ENCODE measurements at places on chromosomes 3 and 15. TPM values are rescaled to one million over a fixed set of nuclear protein-coding genes. Genes with fewer than 3 reads are reported as not detected.

Gene GRM2
- total RNA-seq: not detected

Gene PLXNB1
- total RNA-seq: 91.3 TPM

Gene MASP1
- 3.8 TPM for total RNA-seq

Gene SH2D7
- not detected for total RNA-seq

Gene FEZF2
- total RNA-seq: not detected

Gene SCN11A
- 0.63 TPM for total RNA-seq

Gene LSAMP
- total RNA-seq: 3.3 TPM

Gene P2RY13
- total RNA-seq: 2.2 TPM

Gene LIPH
- total RNA-seq: not detected

Gene LXN
- 38.3 TPM for total RNA-seq

Gene FANCD2OS
- not detected for total RNA-seq

Gene PLA2G4D
- not detected for total RNA-seq

Gene DAZL
- not detected for total RNA-seq

Gene SKOR1
- total RNA-seq: 0.24 TPM

DNA sequence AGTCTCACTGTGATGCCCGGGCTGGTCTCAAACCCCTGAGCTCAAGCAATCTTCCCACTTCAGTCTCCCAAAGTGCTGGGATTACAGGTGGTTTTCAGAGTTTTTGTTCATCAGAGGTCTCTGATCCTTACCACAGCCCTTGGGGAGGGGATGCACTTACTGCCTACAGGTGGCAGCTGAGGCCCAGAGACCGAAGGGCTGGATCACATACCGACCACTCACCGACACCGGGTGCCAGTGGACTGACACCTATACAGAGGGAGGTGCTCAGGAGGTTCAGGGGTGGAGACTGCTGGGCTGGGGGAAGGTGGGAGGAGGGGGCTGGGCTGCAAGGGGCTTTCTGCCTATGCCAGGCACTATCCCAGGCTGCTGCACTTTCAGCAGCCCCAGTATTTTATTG, 19.5 kb downstream of the DUSP7 start:
- no peak for DNase-seq

- no peak for DNase-seq
Measured at GRCh38 chr3:117168896-117169295, 459.3 kb downstream of the TUSC7 start.

- no peak for DNase-seq
Measured at GRCh38 chr3:186425788-186426730, 64.0 kb upstream of the DGKG start.

- no peak for DNase-seq
Measured at GRCh38 chr3:188797045-188797444, 374.7 kb upstream of the TPRG1 start.

DNA sequence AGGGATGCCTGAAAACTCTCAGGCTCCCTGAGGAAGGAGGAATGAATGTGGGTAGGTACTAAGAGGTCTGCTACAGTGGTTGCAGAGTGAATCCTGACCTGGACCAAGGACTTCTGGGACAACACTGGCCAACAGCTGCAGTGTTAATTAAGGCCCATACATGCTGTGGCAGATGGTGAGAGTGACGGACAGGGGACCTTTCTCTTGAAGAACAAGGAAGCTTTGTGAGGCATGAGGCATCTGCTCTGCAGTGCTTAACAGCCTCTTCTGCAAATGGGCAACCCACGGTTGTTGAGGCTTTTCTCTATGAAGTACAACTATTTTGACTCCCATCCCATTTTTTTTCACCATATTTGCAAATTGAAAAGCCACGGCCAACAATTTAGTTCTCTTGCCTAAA, 26.6 kb upstream of the ACAN start:
- no peak for DNase-seq

GRCh38 chr3:10609134-10609533, 103.7 kb upstream of the ATP2B2 start:
- DNase-seq: no peak

GRCh38 chr3:45491344-45491743, 103.0 kb downstream of the LARS2 start:
- DNase-seq: no peak

GRCh38 chr3:125220183-125220582, 7.6 kb upstream of the SLC12A8 start:
- DNase-seq: no peak

DNA sequence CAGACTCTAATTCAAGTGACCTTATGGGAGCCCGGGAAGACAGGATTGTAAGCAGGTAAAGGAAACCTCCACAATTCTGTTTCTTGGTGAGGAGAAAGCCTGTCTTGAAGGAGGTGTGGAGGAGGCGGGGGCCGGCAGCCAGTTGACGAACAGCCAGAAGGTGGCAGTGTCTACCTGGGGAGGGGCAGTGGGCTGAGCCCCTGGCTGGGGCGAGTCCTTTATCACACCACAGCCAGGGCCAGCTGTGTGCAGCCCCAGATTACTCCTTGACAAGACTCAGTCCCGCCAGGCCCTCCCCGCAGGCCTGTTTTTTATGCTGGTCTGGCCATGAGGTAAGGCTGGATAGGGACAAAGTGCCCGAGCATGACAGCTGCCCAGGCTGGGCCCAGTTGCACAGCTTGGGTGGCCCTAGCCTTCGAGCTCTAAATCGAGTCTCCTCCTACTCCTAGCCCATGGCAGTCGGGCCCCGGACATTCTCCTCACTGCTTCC, 40.9 kb upstream of the IDH2 start:
- DNase-seq: no peak

- no peak for DNase-seq
Measured at GRCh38 chr15:90334304-90334731, 17.8 kb upstream of the ZNF774 start.

GRCh38 chr3:136753326-136753939, 1.3 kb upstream of the STAG1 start:
- DNase-seq: no peak

- DNase-seq: no peak
Measured at GRCh38 chr3:72376956-72377710, 471.1 kb downstream of the SHQ1 start.

DNA sequence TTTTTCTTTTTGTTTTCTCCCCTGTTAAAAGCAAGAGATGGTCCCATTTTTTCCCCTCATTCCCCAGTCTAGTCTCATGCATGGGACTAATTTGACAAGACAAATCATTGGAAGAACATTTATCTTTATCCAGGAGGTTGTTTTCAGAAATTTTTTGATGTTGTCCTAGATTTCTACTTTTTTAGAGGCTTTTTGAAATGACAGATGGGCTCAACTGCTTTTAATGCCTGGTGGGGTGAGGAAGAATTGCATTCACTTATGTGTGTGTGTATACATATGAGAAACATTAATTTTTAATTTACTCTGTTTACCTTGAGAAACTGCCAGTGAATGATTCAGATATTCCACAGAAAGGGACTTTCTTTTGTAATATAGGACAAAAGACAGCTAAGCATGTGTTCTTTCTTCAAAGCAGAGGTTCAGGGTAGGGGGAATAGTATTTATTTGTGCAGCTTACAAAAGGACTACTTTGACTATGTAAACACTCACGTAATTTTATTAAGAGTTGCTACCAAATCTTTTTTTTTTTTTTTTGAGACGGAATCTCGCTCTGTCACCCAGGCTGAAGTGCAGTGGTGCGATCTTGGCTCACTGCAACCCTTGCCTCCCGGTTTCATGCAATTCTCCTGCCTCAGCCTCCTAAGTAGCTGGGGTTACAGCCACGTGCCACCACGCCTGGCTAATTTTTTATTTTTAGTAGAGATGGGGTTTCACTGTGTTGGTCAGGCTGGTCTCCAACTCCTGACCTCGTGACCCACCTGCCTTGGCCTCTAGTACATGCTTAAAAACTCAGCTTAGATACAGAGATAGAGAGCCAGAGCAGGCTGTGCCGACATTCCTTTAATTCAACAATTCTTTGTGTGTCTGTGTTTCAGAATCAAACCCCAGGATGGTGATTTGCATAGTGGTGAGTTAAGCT, 130.1 kb upstream of the RARB start:
- DNase-seq: no peak

- DNase-seq: no peak
Measured at GRCh38 chr3:114850898-114851297, 296.2 kb downstream of the ZBTB20 start.

GRCh38 chr3:181943285-181943684, 231.6 kb downstream of the SOX2 start:
- no peak for DNase-seq

DNA sequence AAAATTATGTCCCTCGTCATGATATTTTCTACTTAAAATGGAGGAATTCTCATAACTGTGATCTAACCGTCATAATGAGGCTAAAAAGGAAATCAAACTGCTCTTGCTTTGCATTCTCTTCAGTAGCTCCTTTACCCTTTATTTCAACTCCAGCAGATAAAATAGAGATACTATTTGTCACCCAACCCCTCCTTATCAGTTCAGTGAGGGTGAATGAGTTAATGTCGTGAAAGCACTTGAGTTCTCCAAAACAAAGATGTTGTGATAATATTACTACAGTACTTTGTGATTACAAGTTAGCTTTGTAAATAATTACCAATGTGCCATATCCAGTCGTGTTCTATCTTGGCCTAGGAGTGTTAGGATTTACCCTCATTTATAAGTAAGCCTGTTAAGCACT, 63.4 kb upstream of the ANKRD28 start:
- DNase-seq: no peak

GRCh38 chr3:157669416-157669815, 166.2 kb upstream of the VEPH1 start:
- no peak for DNase-seq

DNA sequence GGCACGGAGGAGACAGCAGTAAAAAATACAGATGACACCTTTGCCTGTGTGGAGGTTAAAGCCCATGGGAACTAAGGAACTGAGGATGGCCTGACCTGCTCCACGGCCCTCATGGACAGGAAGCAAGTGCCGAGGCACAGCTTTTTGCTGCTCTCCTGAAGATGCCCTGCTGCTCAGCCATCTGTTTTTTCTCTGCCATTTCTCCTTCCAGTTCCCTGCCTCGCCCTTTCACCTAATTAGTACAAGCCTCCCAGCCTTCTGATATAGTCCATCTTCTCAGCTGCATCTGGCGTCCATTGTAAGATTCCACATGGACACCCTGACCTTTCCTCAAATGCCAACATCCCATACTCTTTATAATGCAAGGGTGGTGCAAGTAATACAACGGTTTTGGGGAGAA, 11.8 kb upstream of the CXCR6 start:
- DNase-seq: no peak

DNA sequence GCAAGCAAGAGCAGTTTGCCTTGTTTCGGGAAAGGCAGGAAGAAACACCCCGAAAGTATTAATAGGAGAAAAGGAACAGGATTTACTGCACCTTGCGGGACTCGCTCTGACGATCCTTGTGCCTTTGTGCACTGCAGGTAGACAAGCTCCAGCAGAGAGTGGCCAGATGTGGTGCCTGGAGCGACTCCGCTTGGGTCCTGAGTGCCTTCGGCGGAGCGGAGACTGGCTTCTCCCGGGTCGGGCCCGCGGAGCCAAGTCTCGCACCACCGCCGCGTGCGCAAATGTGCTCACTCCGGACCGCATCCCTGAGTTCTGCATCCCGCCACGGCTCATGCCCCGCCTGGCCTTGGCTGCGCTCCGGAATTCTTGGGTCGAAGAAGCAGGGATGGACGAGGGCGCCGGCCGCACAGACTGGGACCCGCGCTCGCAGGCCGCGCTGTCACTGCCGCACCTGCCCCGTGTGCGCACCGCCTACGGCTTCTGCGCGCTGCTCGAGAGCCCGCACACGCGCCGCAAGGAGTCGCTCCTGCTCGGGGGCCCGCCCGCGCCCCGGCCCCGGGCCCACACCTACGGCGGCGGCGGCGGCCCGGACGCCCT, 769 bp downstream of the C2CD4A start:
- no peak for DNase-seq

DNA sequence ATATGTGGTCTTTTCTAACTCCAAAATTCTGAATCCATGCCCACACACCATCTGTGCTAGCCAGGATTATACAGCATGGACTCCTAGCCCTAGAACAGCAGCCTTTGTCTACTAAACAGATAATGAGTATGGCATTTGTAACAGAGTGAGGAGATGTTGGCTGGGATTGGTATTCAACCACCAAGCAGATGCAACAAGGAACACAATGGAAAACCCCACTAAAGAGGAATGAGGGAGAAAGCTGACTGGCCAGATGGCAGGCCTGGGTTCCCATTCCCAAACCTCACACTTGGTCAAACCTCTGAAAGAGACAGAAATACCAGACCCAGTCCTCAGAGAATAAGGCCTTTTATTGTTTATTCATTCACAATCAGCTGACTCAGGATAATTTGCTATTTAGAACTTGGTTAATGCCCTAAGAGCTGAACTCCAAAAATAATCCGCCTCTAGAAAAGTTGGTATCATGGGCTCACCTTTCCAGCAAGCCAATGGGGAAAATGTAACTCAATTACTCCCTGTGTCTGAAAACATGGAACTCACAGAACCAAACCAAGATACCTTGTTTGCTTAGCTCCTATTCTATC, 145.6 kb downstream of the LRRC3B start:
- no peak for DNase-seq

- DNase-seq: no peak
Measured at GRCh38 chr15:51576911-51577500, 45.6 kb downstream of the DMXL2 start.

DNA sequence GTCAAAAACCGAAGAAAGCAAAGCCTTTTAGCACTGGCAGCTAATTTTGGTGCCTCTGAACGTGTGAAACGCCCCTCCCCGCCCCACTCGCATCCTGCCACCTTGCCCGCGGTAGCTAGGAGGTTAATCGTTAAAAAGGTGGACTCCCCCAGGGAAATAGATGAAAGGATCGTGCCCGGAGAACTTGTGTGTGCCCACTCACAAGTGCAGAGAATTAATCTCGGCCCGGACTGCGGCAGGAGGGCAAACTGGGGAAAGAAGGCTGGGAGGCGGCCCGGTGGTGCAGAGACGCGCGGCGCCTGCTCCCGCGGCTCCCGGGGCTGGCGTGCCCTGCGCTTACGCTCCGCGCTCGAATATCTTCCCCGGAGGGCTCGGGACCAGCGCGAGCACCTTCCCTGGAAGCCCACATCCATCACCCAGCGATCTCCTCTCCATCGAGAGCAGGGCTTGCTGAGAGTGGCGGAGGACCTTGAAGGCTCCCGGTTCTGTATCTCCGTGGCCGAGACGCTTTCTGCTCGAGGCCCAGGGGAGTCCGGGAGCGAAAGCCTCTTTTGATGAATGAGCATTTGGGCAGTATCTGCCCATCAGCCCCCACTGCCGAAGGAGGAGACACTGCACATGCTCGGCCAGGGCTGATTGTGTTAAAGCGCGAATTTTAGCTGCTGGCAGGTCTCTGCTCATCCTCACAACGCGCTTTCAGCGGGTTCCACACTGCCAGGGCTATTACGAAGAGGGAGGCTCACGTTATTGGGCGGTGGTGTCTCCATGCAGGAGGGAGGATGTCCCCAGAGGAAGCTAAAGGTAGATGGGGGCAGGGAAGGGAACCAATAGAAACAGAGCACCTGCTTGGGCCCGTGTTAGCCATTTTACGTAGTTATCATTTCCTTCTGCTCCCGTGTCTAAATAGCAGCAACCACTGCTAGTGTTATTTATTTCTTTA, 1.3 kb upstream of the SPTSSB start:
- DNase-seq: no peak

Data from omental fat pad (tissue), 4 donors.